ENCODE measurements at places on chromosomes 6 and 20. TPM values are rescaled to one million over a fixed set of nuclear protein-coding genes. Genes with fewer than 3 reads are reported as not detected.

DNA sequence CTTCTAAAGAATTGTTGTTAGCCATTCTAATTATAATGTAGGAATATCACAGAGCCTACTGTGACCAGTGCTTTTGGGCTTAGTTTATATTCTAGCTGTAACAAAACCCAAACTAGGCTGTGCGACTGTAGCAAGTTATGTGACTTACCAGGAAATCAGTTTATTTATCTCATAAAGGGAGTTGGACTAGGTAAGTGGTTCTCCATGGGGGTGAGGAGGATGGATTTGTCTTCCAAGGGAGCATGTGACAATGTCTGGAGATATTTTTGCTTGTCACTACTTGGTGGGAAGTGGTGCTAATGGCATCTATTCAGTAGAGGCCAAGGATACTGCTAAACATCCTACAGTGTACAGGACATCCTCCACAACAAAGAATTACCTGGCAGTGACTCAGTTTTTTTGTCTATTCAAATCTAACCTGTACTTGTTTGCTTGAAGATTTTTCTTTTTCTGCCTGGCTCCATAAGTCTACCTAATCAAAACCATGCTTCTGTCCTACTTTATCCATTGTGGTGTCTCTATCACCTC, 32.5 kb downstream of the ZFAND3 start:
- no peak overlapping the region for H3K27ac ChIP-seq
- no peaks in the 10 kb centered on the region for H3K36me3 ChIP-seq
- DNase-seq: no peak
- H3K4me1 ChIP-seq: peaks cover 15% of the 10 kb centered on the region
- H3K4me3 ChIP-seq: no peak overlapping the region
- H3K27me3 ChIP-seq: no peaks in the 10 kb centered on the region

GRCh38 chr20:36199345-36200257, 36.7 kb upstream of the AAR2 start:
- no peaks in the 10 kb centered on the region for H3K4me1 ChIP-seq
- H3K27ac ChIP-seq: no peak overlapping the region
- H3K27me3 ChIP-seq: no peaks in the 10 kb centered on the region

DNA sequence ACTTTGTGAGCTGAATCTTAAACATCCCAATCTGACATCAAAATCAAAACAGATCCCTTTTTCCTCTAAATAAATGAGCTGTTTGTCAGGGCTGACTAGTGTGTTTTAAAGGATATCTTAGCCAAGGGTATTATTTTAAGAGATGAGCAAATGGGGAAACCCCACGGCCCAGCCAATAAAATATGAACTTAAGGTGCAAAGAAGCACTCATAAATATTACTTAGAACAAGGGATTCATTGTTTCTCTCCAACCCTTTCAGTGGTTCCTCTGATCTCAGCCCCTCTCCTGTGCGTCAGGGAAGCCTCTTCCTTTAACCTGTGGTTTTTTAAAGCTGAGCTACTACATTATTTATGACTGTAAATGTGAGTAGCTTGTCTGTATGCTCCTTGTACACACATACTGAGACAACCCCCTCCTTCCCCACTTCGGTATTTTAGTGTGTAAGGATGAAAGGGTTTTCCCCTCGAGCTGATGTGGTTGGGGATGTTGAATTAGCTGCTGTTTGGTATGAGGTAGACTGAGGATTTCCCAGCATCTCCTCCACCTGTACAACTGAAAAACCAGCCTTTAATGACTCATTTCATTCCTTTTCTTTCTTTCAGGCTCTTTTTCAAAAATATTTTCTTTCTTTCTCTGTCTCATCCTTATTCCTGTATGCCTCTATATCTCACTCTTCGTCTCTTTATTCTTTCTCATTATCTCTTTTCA, 6.5 kb downstream of the BMP5 start:
- H3K4me3 ChIP-seq: no peak overlapping the region
- no peaks in the 10 kb centered on the region for H3K36me3 ChIP-seq
- peak; percentile 2 for DNase-seq
- no peaks in the 10 kb centered on the region for H3K4me1 ChIP-seq
- peaks cover 81% of the 10 kb centered on the region for H3K27me3 ChIP-seq
- H3K27ac ChIP-seq: no peak overlapping the region

- peak overlapping the region; percentile 41 for H3K27ac ChIP-seq
- DNase-seq: no peak
- H3K4me3 ChIP-seq: peak overlapping the region; percentile 58
- peaks cover 4% of the 10 kb centered on the region for H3K4me1 ChIP-seq
- no peaks in the 10 kb centered on the region for H3K27me3 ChIP-seq
Measured at GRCh38 chr20:48826883-48827771, 672 bp downstream of the PREX1 start.

DNA sequence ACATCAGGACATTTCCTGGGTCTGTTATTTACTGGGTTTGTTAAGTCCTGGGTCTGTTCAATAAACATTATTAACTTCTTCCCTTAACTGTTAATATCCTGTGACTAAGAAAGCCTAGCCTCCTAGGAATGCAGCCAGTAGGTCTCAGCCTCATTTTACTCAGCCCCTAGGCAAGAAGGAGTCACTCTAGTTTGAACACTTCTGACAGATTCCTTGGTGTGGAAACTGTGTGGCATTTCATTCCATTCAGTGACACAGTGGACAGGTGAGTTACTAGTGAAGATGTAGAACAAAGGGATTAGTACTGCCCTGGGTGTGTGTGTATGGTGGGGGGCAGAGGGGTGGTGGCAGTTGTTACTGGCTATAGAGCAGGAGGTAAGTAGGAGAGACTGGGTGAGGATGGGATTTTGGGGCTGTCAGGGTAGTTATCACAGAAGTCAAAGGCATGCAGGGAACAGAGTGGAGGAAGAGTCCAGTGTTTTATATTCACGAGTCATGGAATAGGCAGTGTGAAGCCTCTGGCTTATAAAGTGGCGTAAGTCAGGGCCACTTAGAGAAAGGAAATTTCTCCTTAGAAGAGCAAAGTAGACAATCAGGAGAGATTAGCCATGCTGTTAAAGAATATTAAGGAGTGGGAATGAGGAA, 28.4 kb downstream of the RNF182 start:
- peak overlapping the region; percentile 22 for H3K27ac ChIP-seq
- DNase-seq: peak; percentile 48
- H3K4me3 ChIP-seq: no peak overlapping the region
- peaks cover 18% of the 10 kb centered on the region for H3K4me1 ChIP-seq

DNA sequence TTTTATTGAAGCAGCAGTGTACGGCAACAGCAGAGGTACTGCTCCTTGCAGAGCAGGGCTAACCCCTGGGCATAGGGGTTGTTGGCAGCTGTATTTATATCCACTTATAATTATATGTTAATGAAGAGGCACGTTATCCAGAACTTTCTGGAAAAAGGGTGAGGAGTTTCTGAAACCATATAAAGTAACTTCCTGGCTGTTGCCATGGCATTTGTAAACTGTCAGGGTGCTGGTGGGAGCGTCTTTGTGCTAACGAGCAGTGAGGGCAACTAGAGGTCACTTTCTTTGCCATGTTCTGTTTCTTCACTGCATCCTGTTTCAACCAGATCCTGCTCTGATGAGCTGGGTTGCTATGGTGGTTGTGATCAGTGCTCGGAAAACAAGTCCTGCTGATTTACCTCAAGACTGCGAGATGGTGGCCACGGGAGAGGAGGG, 11.1 kb upstream of the ARFGEF2 start:
- H3K4me1 ChIP-seq: no peaks in the 10 kb centered on the region
- DNase-seq: no peak
- peaks cover 5% of the 10 kb centered on the region for H3K27me3 ChIP-seq
- H3K4me3 ChIP-seq: no peak overlapping the region
- no peak overlapping the region for H3K27ac ChIP-seq

GRCh38 chr6:150640556-150641209, 41.0 kb downstream of the PLEKHG1 start:
- H3K36me3 ChIP-seq: no peaks in the 10 kb centered on the region
- H3K4me1 ChIP-seq: no peaks in the 10 kb centered on the region
- H3K27me3 ChIP-seq: no peaks in the 10 kb centered on the region
- H3K4me3 ChIP-seq: no peak overlapping the region

DNA sequence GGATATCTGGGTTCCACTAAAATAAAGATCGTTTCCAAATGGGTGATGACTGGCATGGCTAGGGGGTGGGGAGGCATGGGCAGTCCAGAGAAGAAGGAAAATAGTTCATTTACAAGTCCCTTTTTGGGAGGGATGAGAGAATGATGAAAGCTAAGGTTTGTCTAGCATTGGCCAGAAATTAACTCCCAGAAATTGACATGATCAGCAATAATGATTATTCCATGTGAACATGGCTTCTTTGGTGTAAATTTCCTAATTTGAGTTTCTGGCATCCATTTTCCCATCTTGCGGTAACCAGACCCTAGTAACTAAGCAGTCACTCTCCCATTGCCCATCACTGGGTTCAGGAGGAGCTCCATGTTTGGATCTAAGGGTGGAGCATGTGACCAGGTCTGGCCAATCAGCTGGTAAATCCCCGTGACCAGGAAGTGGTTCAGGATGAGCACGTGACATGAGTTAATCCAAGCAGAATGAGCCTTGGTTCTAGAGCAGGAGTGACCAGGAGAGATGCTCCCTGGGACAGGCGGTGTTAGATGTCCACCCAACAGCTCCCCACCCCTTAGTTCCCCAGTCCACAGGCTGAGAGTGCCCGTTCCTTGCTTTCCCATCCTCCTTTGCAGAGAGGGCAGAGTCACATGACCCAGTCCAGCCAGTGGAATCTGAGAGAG, 512.7 kb downstream of the PREX1 start:
- H3K4me1 ChIP-seq: no peaks in the 10 kb centered on the region
- no peak overlapping the region for H3K27ac ChIP-seq
- DNase-seq: no peak
- peaks cover 9% of the 10 kb centered on the region for H3K27me3 ChIP-seq
- no peaks in the 10 kb centered on the region for H3K36me3 ChIP-seq
- H3K4me3 ChIP-seq: no peak overlapping the region

- H3K36me3 ChIP-seq: no peaks in the 10 kb centered on the region
- peak overlapping the region; percentile 89 for H3K4me3 ChIP-seq
- no peak for DNase-seq
- no peaks in the 10 kb centered on the region for H3K27me3 ChIP-seq
- peak overlapping the region; percentile 79 for H3K27ac ChIP-seq
- H3K4me1 ChIP-seq: peaks cover 29% of the 10 kb centered on the region
Measured at GRCh38 chr6:54846857-54847674, 495 bp downstream of the FAM83B start.

DNA sequence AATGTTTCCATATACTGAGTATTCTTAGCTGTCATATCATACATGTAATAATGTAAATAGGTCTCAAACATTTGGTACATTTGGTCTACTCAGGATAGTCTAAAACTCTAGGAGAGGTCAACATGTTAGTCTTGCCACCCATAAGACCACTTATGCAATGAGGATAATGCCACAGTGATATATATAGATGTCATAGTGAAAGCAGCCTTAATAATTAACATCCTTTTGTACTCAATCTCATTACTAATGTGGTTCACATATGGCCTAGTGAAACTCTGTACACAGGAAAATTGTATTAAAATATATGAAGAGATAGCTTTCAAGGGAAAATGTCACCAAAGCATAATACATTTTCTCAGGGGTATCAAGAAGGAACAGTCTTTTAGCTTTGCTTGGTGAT, 577.9 kb downstream of the TFAP2B start:
- no peaks in the 10 kb centered on the region for H3K27me3 ChIP-seq
- no peaks in the 10 kb centered on the region for H3K36me3 ChIP-seq
- no peaks in the 10 kb centered on the region for H3K4me1 ChIP-seq

DNA sequence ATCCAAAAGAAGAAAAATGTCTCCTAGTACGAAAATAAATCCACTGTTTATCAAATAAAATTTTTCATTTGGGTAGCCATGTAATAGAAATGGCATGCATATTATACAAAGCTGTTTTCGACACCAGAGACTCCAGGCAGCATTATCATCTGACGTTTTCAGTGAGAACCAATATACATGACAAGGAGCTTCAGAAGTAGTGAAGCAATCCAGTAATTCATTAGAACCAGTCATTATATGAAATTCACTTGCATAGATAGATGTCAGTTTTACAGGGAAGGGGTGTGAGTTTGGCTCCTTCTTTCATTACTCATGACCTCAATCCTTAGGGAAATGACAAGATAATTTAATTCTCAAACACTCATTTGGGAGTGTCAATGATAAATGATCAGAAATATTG, 14.7 kb downstream of the HTR1B start:
- no peak overlapping the region for H3K4me3 ChIP-seq
- H3K27me3 ChIP-seq: no peaks in the 10 kb centered on the region
- no peaks in the 10 kb centered on the region for H3K36me3 ChIP-seq
- H3K4me1 ChIP-seq: peaks cover 4% of the 10 kb centered on the region
- no peak for DNase-seq
- no peak overlapping the region for H3K27ac ChIP-seq

DNA sequence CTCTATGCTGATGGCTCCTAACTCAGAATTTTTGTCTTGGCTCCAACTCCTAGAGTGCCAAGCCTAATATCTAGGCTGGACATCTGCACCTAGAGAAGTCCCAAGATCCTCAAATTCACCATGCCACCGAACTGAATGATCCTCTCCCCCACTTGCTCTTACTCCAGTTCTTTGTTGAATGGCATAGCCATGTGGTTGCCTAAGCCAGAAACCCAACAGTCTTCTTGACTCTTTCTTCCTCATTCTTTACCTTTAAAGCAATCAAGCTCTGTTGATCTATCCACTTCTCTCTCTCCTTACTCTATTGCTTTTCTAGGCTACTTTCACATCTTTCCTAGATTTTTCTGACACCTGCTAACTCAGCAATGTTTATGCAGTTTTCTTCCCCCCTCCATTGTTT, 126.5 kb upstream of the FOXO3 start:
- H3K4me1 ChIP-seq: no peaks in the 10 kb centered on the region
- H3K36me3 ChIP-seq: no peaks in the 10 kb centered on the region
- H3K27ac ChIP-seq: no peak overlapping the region
- H3K27me3 ChIP-seq: no peaks in the 10 kb centered on the region

GRCh38 chr6:47254906-47255305, 54.8 kb downstream of the TNFRSF21 start:
- no peaks in the 10 kb centered on the region for H3K4me1 ChIP-seq
- H3K27me3 ChIP-seq: no peaks in the 10 kb centered on the region
- H3K4me3 ChIP-seq: no peak overlapping the region
- DNase-seq: no peak
- H3K27ac ChIP-seq: no peak overlapping the region
- H3K36me3 ChIP-seq: peaks cover 11% of the 10 kb centered on the region

The CLDN20 gene
- total RNA-seq: not detected

The TTK gene
- 46.3 TPM for total RNA-seq

The CYP24A1 gene
- 267 TPM for total RNA-seq

The SLC25A27 gene
- 10.7 TPM for total RNA-seq

The COQ3 gene
- total RNA-seq: 19.0 TPM

All from HCT116 (cell line).